Endothelial cell of umbilical vein (primary cell): ENCODE measurements at places on chromosomes 16 and 17.

- DNase-seq: no peak
These were observed 38.9 kb upstream of the GHDC start for GRCh38 chr17:42233156-42233555.

DNA sequence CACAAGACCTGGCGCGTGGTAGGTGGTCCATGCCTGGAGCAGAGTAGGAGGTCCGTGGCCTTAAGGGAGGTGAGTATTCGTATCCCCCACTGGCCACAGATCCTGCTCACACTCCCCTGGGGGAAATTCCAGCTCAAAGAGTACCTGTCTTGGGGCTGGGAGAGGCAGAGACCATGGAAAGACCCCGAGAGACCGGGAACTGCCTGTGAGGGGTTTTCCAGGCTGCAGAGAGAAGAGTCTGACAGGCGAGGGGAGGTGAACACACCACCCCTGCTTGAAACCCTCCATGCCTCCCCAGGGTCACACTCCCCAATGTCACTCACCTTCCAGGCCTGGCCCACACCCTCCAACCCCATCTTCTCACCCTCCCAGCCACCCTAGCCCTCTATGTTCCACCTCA lies 12.6 kb upstream of the SNN start:
- no peak for DNase-seq

GRCh38 chr17:56319531-56319930 lies 166.3 kb downstream of the ANKFN1 start:
- peak; percentile 64 for DNase-seq

GRCh38 chr16:74094514-74094913 lies 202.1 kb upstream of the PSMD7 start:
- DNase-seq: no peak

DNA sequence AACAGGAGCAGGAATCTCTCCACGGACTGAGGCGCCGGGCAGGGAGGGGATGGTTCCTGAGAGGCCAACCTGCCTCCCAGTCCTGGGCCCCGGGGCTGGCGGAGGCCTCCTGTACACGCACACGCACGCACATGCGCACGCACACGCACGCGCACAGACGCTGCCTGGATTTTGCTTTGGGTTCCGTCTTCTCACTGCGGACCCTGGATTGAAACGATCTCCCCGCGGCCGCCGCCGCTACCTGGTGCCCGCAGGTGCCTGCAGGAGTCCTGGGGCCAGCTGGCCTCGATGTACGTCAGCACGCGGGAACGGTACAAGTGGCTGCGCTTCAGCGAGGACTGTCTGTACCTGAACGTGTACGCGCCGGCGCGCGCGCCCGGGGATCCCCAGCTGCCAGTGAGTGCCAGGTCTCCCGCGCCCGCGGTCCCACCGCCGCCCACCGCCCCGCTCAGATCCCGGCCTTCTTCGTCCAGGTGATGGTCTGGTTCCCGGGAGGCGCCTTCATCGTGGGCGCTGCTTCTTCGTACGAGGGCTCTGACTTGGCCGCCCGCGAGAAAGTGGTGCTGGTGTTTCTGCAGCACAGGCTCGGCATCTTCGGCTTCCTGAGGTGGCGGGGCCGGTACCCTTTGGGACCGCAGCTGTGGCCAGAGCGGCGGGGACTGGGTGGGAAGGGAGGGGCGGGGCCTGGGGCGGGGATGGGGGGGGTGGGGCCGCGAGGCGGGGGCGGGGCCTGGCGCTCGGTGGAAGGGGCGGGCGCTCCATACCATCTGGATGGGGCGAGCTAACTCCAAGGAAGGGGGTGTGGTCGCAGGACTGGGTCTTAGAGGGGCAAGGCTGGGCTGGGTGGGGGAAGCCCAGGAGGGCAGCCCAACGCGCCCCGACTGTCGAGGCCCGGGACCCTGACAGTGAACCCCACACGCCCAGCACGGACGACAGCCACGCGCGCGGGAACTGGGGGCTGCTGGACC lies 12.3 kb downstream of the CES4A start:
- peak; percentile 31 for DNase-seq

DNA sequence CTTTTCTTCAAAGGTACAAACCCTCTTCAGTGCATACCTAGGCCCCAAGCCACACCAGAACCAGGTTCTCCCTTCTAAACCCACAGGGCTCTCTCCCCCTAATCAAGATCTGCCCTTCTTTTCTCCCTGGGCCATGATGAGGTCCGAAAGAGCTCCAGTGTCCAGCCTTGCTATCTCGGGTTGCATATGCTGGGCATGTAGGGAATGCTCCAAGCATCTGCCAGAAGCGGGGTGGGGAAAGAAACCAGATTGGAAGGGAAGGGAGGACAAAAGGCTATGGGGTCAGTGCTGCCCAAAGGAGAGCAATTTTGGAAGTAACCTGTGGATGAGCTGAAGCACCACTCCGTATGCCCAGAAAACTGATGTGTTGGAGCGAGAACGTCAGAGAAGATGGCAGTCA lies 2.3 kb downstream of the CTDNEP1 start:
- no peak for DNase-seq

- DNase-seq: no peak
These were observed 273.1 kb downstream of the CDH13 start for GRCh38 chr16:82899731-82900450.

- peak; percentile 87 for DNase-seq
These were observed 2.8 kb upstream of the XAF1 start for GRCh38 chr17:6753006-6753445.

GRCh38 chr16:90027611-90028010 lies 8.4 kb upstream of the DBNDD1 start:
- DNase-seq: no peak

- peak; percentile 55 for DNase-seq
These were observed 39.7 kb downstream of the NACA2 start for GRCh38 chr17:61551255-61551742.

DNA sequence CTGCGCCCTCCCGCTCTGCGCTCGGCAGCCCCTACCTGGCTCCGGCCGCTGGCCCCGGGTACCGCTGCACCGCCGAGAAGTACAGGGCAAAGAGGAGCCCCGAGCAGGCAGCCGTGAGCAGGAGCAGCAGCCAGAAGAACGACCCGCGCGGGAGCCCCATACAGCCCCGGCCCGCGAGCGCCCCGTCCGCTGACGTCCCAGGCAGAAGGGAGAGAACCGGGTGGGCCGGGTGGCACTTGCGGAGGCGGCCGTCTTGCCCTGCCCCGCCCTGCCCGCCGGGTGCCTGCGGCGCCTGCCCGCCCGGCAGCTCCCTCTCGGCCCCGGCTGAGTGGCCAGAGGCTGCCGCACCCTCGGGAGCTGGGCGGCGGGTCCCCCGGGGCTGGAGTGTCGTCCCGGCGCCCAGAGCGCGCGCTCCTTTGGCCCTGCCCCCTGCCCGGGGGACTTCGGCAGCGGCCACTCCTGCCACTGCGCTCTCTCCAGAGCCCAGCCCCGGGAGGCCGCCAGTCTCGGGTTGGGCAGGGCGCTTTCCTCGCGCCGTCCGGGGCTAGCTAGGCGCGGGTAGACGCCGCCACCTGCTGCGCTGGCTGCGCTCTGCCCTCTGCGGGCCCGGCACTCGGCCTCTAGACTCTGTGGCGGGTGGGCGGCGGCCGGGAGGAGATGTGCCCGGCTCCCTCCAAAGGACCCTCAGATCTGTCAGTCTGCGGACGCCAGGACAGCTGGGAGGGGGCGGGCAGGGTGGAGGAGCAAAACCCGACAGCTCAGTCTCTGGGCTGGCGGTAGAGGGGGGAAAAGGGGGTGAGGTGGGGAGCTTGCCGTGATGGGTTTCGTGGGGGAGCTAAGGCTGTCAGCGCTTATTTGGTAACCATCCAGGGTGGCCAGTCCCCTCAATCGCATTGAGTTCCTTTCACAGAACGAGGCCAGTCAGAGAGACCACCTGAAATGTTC lies at the start of gene ST6GALNAC2:
TSS of gene ST6GALNAC2 (minus strand) at position 212 of the 945 bp plus-strand sequence. CDS start at position 160, 52 bp downstream.
- DNase-seq: peak; percentile 50

DNA sequence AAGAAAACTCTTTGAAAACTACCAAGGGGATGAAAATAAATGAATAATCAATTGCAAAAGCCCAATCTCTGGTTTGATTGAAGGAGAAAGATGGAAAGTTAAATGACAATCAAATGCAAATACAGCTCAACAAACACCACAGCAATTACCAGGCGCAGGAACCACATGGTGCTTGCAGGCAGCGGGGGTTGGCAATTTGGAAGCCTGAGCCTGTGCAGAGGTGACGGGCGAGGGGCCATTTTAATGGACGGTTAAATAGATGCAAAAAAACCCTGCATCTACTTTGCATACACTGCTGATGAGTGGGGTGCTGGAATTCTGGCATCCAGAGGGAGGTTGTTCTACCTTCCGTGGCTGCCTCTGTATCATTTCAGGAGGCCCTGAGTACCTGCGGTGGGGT lies 4.8 kb upstream of the SEZ6 start:
- no peak for DNase-seq

DNA sequence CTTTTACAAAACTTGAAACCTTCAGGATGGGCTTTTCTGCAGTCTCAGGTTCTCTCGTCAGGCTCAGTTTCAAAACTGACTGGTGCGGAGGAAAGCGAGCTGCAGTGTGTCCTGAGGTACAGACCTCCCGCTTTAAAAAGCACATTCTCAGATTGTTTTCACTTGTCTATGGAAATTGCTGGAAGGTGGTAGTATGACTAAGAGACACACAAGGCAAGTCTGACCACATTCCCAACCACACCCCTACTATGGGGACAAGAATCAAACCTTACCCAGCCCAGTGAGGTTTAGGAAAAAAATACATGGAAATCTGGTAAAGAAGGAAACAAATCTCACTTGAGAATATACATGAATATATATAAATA lies 18.2 kb downstream of the SRP68 start:
- no peak for DNase-seq

GRCh38 chr16:3640207-3640606 lies 14.3 kb upstream of the DNASE1 start:
- no peak for DNase-seq

GRCh38 chr16:83968891-83969649 lies 1.0 kb downstream of the NECAB2 start:
- no peak for DNase-seq

- no peak for DNase-seq
These were observed 27.8 kb downstream of the COPRS start for GRCh38 chr17:31830971-31831858.

GRCh38 chr17:61809816-61810392 lies 53.4 kb downstream of the BRIP1 start:
- no peak for DNase-seq

- no peak for DNase-seq
These were observed 36.8 kb downstream of the CBFA2T3 start for GRCh38 chr16:88939972-88940861.

- no peak for DNase-seq
These were observed 354.3 kb downstream of the C16orf95 start for GRCh38 chr16:86962913-86963312.

- no peak for DNase-seq
These were observed 192.9 kb downstream of the CCDC182 start for GRCh38 chr17:57552114-57552624.

GRCh38 chr16:68069511-68070248 lies 15.5 kb upstream of the NFATC3 start:
- DNase-seq: no peak

GRCh38 chr17:64309021-64309420 lies 46.0 kb upstream of the TEX2 start:
- DNase-seq: no peak

DNA sequence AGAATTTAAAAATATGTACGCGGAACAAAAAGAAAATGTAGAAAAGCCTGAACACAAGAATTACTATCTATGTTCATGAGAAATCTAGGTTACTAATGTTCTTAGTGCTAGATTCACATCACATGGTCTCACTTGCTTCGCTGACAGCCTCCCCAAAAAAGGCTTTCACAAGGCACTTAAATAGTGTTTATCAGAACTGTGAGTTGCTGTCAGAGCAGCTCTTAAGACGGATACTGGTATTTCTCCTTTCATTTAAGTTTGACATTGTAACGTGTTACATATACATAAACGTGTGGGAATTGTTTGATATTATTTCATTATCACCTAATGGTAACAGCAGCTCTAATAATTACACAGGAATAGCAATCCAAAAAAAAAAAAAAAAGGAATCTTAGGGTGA lies 150.9 kb downstream of the CDH8 start:
- no peak for DNase-seq

DNA sequence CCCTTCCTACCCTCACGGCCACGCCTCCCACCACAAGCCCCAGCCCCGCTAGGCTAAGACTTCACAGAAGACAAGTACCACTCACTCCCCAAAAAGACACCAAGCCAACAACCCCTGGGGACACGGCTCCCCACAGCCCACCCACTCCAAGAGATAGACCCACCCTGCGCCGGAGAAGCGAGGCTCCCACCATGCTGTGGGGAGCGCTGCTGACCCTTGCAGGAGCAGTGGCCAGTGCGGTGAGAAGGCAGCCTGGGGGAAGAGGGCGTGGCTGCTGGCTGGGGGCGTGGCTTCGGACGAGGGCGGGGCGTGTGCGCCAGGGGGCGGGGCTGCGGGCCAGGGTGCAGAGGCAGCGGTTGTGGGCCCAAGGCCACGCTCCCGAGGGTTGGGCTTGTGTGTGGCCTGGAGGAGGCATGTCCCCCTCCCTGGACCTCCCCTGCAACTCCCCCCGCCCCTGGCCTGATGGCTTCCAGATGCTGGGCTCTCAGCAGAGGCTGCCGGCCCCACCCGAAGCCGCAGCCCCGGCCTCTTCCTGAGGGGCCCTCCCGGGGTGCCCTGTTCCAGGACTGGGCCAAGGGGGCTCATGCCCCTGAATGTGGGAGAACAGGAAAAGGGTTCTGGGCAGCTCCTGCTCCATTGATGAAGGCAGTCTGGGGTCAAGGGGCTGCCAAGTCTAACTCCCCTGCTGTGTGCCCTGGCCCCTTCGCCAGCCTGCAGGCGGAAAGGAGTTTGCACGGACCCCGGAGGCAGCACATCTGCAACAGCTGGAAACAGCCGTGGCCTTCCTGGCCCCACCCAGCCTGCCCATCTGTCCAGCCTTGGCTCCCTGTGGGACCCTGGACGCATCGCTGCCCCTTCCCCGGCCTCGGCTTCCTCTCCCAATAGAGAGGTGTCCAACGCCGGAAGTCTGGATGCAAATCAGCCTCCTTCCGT lies 9.1 kb downstream of the TFAP4 start:
- no peak for DNase-seq

DNA sequence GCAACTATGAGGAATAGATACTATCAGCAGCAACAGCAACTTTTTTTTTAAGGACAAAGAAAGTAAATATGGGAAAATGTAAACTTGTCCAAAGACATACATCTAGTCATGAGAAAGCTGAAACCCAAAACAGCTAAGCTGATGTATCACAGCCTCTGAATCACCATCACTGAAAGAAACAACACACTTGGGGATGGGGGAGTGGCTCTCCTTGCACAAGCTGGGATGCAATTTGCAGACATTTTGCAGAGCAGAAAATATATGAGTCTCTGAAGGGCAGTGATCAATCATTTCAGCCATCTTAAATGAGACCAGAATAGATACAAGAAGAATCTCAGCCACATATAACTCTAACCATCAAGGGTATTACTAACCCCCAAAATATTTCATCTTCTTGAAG lies 79.1 kb downstream of the GRIN2A start:
- DNase-seq: no peak
